Kidney epithelial cell (primary cell): ENCODE measurements at places on chromosomes 5 and 9. TPM values are rescaled to one million over a fixed set of nuclear protein-coding genes. Genes with fewer than 3 reads are reported as not detected.

The OR4F3 gene
- total RNA-seq, result not detected in 2 replicates

The FST gene
- 0.33 TPM in 1 of 2 replicates, not detected in the other for total RNA-seq

- DNase-seq, result no peak
Measured at GRCh38 chr5:63135291-63135690, 556.7 kb downstream of the LRRC70 start.

DNA sequence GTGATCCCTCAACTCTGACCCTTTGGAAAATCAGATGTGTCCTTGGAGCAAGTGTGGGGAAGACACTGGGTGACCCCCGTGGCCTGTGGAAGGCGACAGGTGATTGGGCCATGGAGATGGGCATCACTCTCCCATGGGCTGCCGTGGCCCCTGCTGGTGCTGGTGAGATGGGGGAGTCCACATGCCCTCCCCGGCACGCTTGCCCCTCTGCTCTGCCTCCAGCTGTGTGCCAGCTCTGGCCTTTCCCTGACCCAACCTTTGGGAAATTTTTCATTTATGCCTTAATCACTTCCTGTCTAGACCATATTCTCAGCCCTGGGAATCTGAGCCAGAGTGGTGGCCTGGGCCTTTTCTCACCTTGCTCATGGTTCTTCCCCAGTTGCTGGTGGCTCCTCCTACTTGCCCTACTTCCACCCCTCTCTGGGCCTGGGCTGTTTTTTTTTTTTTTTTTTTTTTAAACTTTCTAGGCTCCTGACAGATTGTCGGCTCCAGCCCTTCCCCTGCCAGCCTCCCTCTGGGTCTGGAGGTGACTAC, 56.6 kb downstream of the RGS3 start:
- peak; percentile 79 for DNase-seq

DNA sequence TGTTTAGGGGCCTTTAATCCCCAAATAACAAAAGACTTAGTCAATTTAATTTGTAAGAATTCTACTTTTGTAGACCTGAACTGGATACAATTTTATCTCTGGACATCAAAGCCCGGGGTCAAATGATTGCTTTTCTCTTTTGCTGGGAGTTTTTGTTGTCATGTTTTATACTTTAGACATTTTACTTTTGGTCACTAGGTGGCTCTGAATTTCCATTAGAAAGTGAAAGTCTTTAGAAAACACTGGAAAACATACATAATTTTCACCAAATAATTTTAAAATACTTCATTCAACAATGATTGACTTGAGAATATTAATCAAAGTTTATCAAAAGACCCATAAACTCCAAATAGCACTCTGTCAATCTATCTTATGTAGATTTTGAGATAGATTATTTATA, 2.8 kb upstream of the PCA3 start:
- DNase-seq, result no peak

DNA sequence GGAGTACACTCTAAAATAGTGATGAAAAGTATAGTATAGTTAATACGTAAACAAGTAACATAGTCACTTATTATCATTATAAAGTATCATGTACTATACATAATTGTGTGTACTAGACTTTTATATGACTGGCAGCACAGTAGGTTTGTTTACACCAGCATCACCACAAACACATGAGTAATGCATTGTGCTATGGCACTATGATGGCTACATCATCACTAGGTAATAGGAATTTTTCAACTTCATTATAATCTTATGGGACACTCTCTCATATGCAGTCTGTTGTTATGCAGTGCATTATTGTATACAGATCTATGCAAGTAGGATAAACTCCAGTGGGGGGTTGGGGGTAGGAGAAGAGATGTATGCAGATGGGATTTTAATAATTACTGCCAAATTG, 52.7 kb upstream of the ELL2 start:
- DNase-seq, result no peak

DNA sequence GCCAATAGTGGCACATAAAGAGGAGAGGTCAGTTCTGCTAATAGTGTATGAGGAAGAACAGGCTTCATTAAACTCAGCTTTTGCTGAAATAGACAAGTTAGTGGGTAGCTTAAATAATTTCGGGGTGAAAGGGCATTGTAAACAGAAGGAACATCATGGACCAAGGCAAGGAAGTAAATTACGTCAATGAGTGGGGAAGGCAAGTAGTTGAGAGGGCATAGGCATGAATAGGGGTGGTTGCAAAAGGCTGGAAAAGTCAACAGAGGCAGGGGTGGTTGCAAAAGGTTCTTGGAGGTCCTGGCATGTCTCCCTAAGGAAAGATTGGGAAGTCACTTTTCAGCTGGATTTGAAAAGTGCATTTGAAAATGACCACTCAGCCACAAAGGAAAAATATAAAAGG, 383.3 kb upstream of the RPS23 start:
- DNase-seq, result no peak

The AQP7 gene
- not detected in 2 replicates for total RNA-seq
